ENCODE measurements at places on chromosomes 5 and 9.
A peak's percentile ranks its signal among the peaks of the same experiment; 100 is the strongest.

GRCh38 chr9:16434526-16434925 is 435.9 kb downstream of the BNC2 start:
- no peak for DNase-seq

DNA sequence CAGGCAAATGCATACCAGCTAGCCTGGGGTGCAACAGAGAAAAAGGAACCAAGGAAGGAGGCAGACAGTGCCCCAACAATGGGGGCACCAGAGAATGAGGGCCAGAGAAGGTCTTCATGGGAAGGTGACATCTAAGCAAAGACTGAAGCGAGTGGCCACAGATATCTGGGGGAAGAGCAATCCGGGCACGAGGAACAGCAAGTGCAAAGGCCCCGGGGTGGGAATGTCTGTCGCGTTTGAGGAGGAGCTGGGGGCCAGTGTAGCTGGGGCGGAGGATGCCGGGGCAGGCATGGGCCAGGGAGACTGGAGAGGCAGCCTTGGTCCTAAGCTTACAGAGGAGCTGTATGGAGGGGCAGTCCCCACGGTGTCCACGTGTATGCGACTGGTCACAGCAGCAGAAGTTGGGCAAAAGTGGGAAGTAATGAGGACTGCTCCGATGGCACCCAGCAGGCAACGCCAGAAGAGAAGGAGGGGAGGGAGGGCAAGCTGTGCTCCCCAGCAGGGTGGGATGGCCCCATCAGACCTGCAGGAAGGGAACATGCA is 19.1 kb downstream of the EEIG1 start:
- no peak for DNase-seq

DNA sequence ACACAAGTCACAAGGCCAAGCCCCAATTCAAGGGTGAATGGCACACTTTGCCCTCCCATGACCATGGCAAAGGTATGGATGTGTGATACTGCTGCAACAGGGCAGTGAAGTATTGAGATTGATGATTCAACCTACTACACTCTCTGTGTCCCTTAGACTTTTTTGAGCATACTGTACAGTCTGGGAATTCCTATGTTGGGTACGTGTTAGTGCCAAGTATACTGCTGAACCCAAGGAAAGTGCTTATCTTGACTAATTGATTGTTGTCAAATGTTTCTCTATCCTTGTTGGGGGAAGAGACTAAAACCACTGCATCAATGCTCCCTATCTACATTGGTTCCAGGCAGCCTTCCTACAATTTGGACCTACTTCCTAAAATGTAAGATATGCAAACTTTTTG is 93.7 kb downstream of the NDFIP1 start:
- DNase-seq: no peak

DNA sequence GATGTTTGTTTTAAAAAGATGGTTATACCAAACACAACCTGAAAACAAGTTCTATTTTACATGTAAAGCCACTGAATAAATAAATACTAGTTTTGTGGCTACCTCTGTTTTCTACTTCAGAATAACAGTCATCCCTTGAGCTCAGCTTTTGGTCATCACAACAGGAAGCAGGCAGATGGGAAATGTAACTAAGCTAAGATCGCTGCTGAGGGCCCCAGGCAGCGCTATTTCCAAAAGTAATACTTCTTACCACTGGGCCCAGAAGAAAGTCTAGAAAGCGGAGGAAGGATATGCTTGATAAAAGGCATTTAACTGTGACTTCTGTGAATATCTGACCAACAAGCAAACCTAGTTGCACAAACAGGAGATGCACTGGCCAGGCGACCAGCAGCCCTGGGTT is 61.4 kb downstream of the SERINC5 start:
- DNase-seq: no peak

- no peak for DNase-seq
Observed at GRCh38 chr9:92342825-92343488, 17.2 kb downstream of the CENPP start.

DNA sequence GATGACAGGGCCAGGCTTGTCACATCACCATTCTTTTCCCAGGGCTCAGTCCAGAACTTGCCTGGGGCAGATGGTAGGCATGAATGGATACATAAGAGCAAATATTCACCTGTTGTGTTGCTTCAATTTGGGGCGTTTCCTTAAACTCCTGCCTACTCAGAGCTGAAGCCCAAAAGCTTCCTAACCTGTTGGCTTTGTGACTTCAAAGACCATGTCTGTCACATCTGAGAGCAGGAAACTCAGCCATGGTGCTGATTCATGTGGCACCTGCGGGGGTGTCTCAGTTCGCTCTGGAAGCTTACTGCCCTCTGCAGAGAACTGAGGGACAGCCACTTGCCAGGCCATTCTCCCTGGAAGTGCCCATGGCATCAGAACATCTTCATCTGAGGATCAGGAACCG is 246.6 kb downstream of the HSPA4 start:
- peak; percentile 11 for DNase-seq

- DNase-seq: no peak
Observed at GRCh38 chr5:164784230-164784629, 1278.8 kb downstream of the MAT2B start.

GRCh38 chr9:135342206-135343130 is 137.1 kb upstream of the PPP1R26 start:
- DNase-seq: no peak

- DNase-seq: peak; percentile 46
Observed at GRCh38 chr5:73160239-73160671, 12.7 kb upstream of the TMEM174 start.

DNA sequence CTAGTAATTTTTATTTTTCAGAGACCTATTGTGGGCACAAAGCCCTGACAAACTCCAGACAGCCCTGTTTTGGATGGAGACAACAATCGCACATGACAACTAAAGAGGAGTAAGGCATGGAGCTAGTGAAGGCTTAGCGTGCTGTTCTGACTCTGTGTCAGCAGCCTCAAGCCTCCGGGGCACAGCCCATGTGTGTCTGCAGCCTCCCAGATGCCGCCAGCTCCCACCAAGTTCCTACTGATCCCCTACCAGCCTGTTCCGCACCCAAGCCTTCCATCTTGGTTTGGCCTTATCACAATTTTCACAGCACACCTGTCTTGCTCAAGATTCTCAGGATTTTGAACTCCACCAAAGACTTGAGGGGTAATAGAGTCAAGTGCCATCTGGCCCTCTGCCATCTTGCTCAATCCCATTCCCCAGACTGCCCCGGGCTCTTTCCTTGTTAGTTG is 70.3 kb upstream of the SH3PXD2B start:
- DNase-seq: no peak

GRCh38 chr9:94150279-94150828 is 66.1 kb downstream of the PTPDC1 start:
- DNase-seq: no peak

DNA sequence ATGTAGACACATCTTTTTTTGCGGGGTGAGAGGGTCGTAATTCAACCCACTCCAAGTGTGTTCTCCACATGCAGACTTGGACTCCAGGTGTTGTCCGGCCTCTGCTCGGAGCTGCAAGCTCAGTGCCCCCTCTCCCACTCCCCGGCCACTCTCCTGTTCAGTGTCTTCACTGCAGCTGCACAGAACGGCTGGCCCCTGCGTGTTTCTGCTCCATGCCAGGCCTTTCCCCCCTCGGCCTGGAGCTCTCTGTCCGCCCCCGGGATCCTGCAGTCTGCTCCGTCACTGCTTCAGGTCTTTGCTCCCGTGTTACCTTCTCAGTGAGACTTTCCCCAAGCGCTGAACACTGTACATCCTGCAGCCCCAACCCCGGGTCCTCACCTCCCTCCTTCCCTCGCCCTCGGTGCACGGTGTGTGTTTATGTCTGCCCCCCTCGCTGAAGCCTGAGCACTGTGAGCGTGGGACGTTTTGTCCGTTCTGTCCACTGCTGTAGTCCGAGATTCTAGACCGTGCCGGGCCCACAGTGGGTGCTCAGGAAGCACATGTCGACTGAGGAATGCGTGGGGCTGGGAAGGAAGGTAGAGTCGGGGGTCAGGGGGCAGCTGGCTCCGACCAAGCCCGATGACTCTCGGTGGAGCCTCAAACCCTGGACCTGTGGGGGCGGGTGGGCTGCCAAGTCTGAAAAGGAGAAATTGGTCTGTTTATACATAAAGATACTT is 26.4 kb upstream of the GFPT2 start:
- no peak for DNase-seq

DNA sequence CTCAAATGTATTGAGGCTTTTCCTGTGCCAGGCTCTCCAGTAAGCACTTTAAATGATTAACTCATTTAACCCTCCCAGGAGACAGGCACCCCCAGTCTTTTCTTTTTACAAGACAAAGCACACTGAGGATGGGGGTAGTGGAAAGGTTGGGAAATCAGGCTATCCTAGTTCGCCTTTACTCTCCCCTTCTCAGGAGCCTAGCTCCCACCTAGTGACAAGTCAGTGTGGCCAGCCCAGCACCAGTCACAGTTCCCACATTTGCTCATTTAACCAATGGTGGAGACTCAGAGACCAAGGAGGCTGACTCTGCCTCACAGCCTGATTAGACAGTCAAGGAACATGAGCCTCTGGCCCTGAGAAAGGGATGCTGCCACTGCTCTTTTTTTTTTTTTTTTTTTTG is 3.5 kb downstream of the ALDH7A1 start:
- DNase-seq: no peak

DNA sequence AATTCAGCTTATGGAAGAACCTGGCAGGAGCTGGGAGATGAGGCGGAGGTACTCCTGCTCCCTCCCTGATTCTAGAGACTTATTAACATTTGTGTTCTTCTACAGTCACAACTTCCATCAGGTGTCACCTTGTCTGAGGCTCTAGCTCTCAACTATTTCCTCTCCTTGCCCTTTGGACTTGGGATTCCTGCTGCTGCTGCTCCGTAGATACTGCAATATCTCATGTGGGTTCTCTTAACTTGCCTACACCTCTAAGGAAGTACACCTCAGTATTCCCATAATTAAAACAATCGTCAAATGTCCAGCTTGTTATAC is 21.2 kb downstream of the ANXA1 start:
- DNase-seq: no peak

- no peak for DNase-seq
Observed at GRCh38 chr5:54996466-54996865, 11.1 kb upstream of the ESM1 start.

- DNase-seq: no peak
Observed at GRCh38 chr9:5671711-5672353, 42.9 kb downstream of the RIC1 start.

GRCh38 chr5:68644971-68645370 is 429.4 kb downstream of the PIK3R1 start:
- no peak for DNase-seq

DNA sequence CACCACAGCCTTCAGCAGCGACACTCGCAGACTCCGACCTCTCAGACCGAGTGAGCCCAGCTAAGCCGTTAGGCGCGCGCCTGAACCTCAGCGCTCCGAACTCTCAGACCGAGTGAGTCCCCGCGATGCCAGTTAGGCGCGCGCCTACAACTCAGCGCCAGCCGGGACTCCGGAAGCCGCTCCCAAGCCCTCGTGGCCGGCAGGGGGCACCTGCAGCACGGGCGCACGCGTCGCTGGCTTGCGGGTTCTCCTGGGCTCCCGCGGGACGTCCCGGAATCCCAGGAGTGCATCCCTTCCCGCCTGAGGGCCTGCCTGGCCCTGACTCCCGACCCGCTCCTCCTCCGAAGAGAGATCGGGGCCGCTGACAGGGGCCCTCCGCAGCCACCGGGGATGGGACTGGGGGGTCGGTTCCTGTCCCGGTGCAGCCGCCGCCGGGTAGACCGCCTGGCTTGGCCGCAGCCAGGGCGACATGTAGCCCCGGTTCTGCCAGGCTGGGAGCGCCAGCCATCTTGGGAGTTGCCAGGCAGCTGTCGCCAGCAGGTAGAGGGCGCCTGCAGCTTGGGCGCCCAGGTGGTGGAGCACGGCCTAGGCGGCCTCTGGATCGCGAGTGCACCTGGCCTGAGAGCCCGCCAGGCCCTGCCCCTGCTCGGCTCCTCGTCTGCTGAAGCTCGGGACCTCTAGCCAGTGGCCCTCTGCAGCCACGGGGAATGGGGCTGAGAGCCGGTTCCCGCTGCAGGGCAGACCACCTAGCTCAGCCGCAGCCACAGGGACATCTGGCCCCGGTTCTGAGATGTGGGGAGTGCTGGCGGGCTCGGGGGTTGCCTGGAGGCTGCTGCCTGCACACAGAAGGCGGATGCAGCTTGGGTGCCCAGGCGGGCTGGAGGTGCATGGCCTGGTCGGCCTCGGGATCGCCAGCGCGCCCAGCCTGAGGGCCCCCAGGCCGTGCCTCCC is at the start of gene ANKRD18A:
Gene ANKRD18A, minus strand, starts transcription at position 114 of the 951 bp plus-strand sequence. CDS start 311 bp downstream, outside the sequence.
- DNase-seq: peak; percentile 74

- no peak for DNase-seq
Observed at GRCh38 chr5:139744471-139745131, 51.0 kb upstream of the PSD2 start.

DNA sequence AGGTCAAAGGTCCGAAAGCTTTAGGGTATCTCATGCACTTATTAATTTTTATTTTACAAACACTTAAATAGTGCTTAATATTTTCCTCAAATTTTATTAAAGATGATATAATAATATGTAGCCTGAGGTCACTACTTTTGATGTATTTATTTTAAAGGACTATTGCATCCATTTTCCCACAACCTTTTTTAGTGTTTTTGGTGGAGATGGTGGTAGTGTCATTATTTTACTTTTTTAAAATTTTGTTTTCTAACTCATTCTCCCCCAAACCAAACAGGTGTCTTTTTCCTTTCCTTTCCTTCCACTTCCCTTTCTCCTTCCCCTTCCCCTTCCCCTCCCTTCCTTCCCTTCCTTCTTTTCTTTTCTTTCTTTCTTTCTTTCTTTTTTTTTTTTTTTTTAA is 328.6 kb downstream of the CYLC2 start:
- DNase-seq: no peak

GRCh38 chr5:5178136-5178535 is 38.0 kb downstream of the ADAMTS16 start:
- no peak for DNase-seq

GRCh38 chr9:33350310-33350709 is 52.1 kb downstream of the AQP7 start:
- DNase-seq: no peak

GRCh38 chr5:160260006-160260775 is 30.9 kb downstream of the FABP6 start:
- no peak for DNase-seq

- DNase-seq: no peak
Observed at GRCh38 chr5:87411586-87411972, 1.2 kb downstream of the CCNH start.

GRCh38 chr5:90561766-90562165 is 3.2 kb downstream of the ADGRV1 start:
- DNase-seq: no peak

- no peak for DNase-seq
Observed at GRCh38 chr5:134069553-134069952, 44.9 kb upstream of the TCF7 start.

DNA sequence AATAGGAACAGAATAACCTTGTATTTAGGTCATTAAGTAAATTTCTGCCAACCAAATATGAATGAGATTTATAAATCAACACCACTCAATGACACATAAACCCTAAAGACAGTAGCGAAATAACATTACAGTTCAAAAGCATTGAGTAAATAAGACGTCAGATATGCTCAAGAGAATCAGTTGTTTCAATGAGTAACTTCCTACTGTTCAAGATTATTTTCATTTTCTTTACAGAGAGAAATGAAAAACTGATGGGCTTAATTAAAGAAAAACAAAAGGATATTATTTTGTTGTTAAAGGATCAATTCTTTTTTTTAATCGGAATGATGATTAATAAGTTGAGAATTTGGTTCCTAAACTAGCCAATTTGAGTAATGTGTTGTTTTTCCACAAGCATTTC is 150.1 kb downstream of the BNC2 start:
- no peak for DNase-seq
